ENCODE measurements at places on chromosomes 2 and 18. TPM values are rescaled to one million over a fixed set of nuclear protein-coding genes. Genes with fewer than 3 reads are reported as not detected.

KANSL1L gene
- total RNA-seq, result 55.9 TPM

CARF gene
- total RNA-seq, result 23.4 TPM

AFF3 gene
- total RNA-seq, result 14.2 TPM

ELOA2 gene
- total RNA-seq, result not detected

STPG4 gene
- total RNA-seq, result 0.89 TPM

PIEZO2 gene
- 26.8 TPM for total RNA-seq

EVA1A gene
- total RNA-seq, result 4.8 TPM

IHH gene
- 0.22 TPM for total RNA-seq

DNA sequence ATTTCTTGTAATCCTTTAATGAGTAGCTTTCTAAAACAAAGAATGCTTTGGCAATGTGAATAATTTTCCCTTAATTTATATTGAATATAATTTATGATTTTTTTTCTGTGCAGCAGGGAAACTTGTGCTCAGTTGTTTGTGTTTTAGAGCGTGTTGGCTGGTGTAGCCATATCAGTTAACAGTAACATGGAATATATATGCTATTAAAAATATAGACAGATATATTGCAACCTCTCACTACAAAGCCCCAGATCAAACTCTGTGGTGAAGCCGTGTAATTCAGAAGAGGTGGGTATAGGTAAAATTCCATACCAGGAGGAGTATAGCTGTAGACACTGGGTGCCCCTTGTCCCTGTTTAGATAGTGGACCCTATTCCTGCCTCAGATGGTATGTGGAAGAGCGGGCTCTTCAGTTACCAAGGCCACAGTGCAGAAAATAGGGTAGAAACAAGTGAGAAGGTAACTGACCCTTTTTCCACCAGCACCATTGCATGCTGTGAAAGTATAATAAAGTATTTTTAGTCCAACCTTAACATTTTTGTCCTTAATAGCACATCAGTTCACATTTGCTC, 18.1 kb upstream of the RASGRP3 start:
- DNase-seq, result no peak

- no peak for DNase-seq
Measured at GRCh38 chr2:67255933-67256615, 141.1 kb upstream of the ETAA1 start.

- no peak for DNase-seq
Measured at GRCh38 chr2:50820176-50820575, 211.8 kb downstream of the NRXN1 start.

- DNase-seq, result no peak
Measured at GRCh38 chr2:46471-47345, at the start of gene FAM110C. TSS of gene FAM110C (minus strand) at chr2:46505. CDS start at chr2:46385, 120 bp downstream.

- no peak for DNase-seq
Measured at GRCh38 chr2:216873573-216873972, 13.7 kb upstream of the TNP1 start.

- DNase-seq, result no peak
Measured at GRCh38 chr2:134014196-134014960, 239.5 kb upstream of the MGAT5 start.

GRCh38 chr2:7999683-8000476, 682.0 kb upstream of the ID2 start:
- DNase-seq, result no peak

GRCh38 chr2:44579837-44580230, 218.1 kb downstream of the CAMKMT start:
- DNase-seq, result no peak

DNA sequence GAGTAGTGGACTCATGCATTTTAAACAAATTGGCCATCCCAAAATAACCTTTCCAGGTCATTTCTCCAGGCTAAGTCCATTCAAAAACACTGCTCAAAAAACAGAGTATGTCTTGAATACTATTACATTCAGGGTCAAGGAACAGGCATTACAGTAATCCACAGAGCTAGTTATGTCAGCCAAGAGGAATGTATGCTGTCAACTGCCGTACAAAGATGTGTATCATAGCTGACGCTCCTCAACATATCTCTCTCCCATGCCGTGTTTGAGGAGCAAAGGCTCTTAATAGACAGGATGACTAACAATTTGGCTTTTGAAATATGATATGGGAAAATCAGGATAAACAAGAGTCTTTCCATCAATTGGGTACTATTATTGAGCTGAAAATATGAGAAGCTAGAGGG, 68.8 kb upstream of the KCTD1 start:
- no peak for DNase-seq

GRCh38 chr2:36857713-36858112, 108.6 kb downstream of the STRN start:
- DNase-seq, result no peak

GRCh38 chr2:185433824-185434223, 304.8 kb upstream of the FSIP2 start:
- no peak for DNase-seq

DNA sequence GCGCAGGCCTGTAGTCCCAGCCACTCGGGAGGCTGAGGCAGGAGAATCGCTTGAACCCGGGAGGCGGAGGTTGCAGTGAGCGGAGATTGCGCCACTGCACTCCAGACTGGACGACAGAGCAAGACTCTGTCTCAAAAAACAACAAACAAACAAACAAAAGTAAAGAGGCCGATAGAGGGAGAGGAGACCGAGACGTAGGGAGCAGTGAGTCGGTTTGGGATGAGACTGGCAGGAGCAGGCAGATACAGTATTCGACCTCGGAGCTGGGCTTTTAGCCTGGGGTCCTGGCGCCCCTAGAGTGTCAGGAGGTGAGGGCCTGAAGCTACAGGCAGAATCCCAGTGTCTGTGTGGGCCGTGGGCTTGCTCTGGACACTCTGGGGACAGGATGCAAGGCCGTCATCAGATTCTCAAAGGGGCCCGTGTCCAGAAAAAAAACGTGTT, 51.2 kb downstream of the SLC4A1AP start:
- no peak for DNase-seq

GRCh38 chr18:45335282-45336043, 279.8 kb upstream of the SLC14A2 start:
- DNase-seq, result no peak

- DNase-seq, result no peak
Measured at GRCh38 chr2:132620115-132620514, 49.9 kb downstream of the LYPD1 start.

- no peak for DNase-seq
Measured at GRCh38 chr18:26386441-26386840, 160.2 kb downstream of the TAF4B start.

DNA sequence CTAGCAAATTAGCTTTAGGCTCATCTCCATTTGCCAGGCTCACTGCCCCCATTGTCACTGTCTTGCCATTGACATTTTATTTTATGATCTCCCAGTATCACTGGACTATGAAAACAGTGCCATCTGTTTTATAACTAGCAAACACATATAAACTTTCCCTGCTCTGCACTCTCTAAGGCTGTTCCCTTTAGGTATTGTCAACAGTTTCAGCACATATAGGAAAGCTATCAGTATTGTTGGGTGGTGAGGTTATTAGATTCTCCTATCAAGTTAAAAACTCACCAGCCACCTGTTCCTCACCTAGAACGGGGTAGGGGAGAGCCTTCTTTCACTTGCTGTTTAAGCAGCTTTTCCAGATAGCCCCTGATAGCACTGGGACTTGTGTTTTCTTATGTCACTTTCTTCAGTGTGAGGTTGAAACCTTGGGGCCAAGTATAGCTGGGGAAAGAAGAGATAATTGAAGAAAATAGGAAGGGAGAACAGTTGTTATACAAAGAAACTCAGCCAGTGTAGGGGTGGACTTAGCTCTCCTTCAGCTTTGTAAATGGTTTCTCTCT, 32.5 kb downstream of the CFLAR start:
- DNase-seq, result no peak

GRCh38 chr18:58267493-58267892, 223.5 kb downstream of the NEDD4L start:
- no peak for DNase-seq

DNA sequence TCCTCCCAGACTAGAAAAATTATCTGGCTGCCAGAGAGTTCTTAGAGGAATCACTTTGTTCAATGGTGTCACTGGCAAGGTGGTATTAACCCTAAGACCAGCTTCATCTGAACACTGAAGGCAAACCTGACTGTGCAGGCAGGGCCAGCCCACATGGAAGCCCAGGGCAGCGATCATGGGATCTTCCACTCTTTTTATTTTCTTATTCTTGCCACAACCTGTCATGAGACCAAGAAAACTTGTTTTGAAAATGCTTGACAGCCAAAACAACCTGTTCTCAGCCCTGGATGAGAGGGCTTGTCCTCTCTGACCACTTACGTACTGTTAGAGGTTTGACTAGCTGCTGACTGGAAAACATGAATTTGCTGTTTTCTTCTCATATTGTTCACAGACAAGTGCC, 75.3 kb upstream of the FOSL2 start:
- no peak for DNase-seq

- DNase-seq, result no peak
Measured at GRCh38 chr2:31404302-31404701, 10.2 kb downstream of the XDH start.

DNA sequence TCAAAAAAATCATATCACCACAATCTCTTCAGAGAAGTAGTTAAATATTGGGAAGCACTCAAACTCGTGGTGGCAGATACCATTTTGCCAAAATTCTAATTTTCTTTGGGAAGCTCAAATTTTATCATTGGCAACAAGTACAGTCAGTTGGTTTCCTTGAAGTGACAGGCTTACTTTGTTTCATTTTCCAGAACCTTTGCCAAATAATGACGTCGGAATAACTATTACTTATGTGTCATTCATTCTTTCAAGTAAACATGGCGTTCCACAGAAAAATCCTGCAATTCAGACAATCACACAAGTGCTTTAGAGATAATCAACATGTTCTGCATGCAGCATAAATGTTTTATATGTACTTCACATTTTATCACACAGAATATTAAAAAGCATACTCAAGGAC, 5.4 kb downstream of the TTLL4 start:
- DNase-seq, result no peak

GRCh38 chr18:31445908-31446307, 1.6 kb upstream of the DSG3 start:
- DNase-seq, result no peak

- DNase-seq, result no peak
Measured at GRCh38 chr2:51717312-51717711, 685.4 kb upstream of the NRXN1 start.

Data from sciatic nerve (tissue), 2 donors.